Activated CD8-positive, alpha-beta memory T cell treated with anti-CD3 and anti-CD28 coated beads for 1 hour (primary cell): ENCODE measurements at places on chromosomes 3 and 15.

DNA sequence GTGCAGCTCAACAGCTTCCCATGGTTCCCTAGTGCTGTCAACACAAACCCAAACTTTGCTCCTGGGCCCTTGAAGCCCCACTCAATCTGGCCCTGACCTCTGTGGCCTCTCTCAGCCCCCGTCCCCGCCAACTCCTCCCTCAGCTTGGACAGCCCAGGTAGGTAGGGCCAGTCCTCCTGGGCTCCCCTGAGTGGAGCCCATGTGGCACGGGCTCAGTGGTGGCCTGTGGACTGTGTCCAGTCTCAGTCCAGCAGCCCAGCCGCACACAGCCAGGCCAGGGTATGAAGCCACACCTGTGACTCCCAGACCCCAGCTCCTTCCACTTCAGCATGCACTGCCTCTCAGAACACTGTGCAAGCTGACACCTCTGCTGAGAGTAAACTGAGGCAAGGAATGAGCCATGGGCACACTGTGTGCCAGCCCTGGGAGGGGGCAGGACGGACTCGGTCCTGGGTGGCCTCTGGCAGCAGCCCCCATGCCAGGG lies 11.5 kb downstream of the PLXND1 start:
- DNase-seq, result no peak

- no peak for DNase-seq
Measured at GRCh38 chr15:37995461-37996347, 61.3 kb downstream of the TMCO5A start.

- no peak for DNase-seq
Measured at GRCh38 chr15:35622641-35623340, 76.8 kb upstream of the DPH6 start.

- no peak for DNase-seq
Measured at GRCh38 chr15:60228101-60228500, 169.7 kb downstream of the ANXA2 start.

- no peak for DNase-seq
Measured at GRCh38 chr3:43290956-43291355, 4.6 kb downstream of the SNRK start.

DNA sequence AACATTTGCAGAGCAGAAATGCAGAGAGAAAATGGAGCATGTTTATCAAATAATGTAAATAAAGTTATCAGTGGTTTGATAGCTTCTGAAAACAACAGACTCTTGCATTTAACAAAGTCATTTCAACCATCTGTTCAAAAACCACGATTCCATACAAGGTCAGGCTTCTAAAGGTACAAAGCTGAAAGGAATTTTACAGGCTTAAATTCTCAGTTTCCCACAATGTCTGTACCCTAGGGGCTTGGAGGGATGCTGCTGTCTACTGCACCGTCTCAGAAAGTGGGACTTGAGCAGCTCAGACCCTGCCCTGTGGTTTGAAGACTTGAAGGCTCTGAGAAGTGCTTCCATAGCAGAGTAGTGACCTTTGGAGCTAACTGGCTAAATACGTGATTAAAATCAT lies 30.4 kb upstream of the TM4SF1 start:
- DNase-seq, result no peak

DNA sequence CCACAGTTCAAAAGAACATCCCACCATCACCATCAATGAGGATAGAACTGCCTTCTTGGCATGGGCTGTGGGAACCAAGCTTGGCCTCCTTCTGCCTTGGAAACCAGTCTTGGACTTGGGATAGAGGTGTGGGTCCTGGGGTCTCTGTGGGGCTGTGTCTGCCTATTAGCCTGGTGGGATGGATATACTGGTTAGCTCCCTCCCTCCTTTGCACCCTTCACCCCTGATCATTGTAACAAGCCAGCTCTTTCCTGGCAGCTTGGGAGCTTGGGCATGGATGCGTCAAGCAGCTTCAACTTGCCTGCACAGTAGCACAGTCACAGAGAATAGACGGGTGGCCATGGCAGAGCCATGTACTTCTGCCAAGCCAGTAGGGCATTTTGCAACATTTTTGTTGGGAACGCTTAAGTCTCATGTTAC lies 65.2 kb downstream of the SMAD6 start:
- no peak for DNase-seq

DNA sequence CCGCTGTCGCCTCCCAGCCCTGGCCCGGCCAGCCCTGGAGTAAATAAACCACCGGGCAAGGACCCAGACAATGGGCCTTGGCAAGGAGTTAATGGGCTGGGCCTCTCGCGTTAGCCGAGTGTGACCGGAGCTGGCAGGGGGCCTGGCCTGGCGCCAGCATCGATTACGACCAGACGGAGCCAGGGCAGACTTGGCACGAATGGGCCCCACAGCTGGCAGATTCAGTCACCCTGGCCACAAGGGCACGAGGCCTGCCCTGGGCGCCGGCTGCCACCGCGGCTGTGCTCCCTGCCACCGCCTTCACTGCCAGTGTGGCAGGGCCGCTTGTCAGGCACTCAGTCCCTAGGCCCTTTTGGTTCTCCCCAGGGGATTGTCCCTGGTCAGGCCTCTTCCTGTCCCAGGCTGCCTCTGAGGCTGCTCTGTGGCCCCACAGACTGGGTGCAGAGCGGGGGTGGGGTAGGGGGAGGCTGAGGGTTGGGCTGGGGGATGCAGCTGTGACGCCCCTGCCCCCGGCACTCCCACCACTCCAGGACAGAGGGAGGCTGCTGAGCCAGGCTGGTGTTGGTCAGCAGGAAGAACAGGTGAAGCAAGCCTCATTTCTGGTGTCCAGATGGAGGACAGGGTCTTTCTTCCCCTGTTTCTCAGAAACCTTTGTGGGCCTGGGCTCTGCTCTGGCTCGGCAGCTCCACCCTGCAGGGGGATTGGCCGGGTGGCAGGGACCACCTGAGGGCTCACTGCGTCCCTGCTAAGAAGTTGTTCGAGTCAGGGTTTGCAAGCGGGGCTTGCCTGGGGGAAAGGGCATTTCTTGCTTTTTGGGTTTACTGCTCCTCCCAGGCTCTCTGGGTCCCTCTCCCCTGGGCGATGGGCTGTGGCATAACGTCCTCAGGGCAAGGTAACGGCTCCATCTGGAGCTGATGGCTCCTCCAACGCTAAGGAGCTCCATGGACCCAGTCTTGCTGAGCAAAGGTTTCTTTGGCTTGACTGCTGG lies 30.5 kb upstream of the SRP14 start:
- no peak for DNase-seq

DNA sequence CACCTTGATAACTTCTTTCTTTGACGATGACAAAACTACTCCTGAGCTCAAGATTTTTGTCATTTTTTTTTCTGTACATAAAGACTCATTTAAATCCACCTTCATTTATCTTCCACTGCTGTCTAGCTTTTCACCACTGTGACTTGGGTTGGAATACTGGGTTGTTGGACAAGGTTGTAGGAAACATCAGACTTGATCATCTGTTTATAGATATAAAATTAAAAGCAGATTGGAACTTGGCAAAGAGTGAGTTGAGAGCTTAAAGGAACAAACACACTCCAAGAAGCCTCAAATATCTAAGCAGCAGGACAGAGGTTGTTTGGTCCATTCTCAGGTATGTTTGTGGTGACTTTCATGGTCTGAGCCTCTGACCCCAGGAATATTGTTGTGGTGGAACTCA lies 141.7 kb upstream of the NDN start:
- DNase-seq, result no peak

GRCh38 chr3:88188436-88188835 lies 38.7 kb downstream of the C3orf38 start:
- DNase-seq, result no peak

DNA sequence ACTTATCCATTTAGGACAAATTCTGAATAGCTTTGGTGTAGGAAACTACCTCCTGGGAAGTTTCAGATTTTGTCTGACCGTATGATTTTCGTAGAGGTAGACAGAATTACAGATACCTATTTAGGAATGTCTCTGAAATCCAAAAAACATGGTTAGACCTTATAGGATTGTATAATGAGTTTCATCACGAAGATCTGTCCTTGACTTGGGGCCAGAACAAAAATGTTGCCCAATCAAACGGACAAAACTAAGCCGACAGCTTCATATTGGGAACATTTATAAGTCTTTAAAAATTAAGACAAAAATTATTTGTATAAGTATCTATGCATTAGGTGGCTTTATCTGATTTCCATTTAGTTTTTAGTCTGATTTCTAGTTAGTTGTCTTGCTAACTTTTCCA lies 32.6 kb downstream of the MNS1 start:
- DNase-seq, result no peak

DNA sequence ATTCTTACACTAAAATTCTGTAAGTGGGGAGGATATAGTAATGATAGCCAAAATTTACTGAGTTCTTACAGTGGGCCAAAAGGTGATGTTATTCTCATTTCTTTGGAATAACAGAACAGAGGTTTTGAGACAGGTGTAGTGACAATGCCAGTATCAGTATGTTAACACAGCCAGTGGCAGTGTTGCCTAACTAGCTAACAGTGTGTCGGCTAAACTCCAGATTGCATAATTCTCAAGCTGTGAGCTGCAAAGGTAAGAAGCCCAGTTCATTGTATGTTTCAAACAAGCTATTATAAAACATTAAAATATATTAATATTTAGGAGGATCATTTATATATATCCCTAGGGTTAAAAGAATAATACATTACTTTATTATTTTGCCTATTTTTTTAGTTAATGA lies 920 bp downstream of the SLC15A2 start:
- no peak for DNase-seq

- DNase-seq, result no peak
Measured at GRCh38 chr15:70533931-70534742, 229.2 kb downstream of the UACA start.

GRCh38 chr3:135138776-135139175 lies 343.7 kb downstream of the EPHB1 start:
- DNase-seq, result no peak

DNA sequence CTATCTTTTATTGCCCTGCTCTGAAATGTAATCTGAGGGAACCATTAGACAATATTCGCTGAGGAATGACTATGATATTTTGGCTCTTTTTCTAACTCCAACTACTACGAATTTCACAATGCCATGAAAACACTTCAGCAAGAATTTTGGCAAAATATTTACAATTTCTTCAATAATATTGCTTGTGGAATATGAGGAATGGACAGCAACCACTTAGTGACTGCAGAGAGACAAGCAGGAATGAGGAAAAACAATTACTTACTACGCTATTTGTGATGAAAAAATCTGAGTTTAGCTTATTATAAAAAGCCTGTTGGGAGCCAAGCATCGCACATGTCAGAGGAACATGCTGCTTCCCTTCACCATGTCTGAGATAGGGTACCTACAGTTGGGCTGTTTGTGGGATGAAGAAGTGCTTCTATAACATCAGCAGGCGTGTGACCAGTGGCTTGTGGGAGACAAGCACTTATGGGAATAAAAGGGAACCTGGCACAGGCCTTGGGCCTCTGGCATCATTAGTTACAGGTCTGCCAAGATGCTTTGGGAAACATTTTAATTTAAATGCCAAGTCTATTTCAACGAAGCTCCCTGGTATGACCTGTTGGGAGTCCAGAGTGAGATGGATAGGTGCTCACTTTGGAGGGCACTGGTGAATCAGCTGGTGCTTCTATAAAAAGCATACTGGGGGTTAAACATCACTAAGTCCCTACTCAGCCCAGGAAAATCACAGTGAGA lies 2.7 kb upstream of the PLCL2 start:
- DNase-seq, result no peak

DNA sequence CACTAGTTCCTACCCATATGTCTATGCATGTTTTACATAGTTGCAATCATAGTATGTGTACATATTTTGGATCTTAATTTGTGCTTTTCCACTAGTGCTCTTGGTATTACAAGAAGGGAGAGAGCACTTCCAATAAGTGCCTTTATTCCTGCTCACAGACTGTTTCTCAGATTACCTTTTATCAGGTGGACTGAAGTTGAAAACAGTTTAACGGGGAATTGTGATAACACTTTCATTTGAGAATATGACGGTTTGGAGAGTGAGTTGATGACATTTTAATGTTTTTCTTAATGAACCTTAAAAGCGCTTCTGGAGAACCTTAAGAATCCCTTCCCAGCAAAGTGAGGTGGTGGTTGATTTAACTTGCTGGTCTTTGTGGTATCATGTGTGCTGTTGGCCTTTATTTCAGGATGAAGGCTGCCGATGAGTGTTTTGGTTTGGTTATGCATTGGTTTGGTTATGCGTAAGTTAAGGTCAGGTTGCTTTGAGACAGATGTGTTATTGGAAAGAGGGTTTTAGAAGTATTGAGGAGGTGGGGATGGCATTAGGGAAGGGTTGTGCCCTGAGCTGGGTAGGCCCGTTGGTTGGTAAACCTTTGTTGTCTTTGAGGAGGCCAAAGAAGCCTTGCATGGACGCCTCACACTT lies 2.8 kb downstream of the EDEM1 start:
- no peak for DNase-seq

- no peak for DNase-seq
Measured at GRCh38 chr3:114207768-114208167, 28.9 kb upstream of the DRD3 start.

- DNase-seq, result no peak
Measured at GRCh38 chr3:24963762-24964625, 464.1 kb upstream of the RARB start.

DNA sequence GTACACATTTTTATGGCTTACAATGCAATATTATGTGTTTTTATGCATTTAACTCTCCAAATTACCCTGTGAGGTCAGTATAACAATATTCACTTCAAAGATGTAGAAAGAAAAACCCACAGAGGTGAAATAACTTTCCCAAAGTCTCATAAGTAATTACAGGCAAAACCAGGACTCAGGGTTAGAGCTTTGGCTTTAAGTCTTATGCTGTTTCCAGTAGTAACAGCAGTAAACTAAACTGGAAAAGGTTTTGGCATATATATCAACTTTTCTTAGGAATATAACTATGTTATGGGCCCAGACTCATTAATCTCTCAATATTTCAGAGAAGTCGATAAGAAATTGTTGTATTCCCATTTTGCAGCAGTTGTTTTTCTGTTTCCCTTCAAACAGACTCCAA lies 206.3 kb upstream of the KCNMB2 start:
- DNase-seq, result no peak

GRCh38 chr3:25854214-25854613 lies 64.3 kb downstream of the OXSM start:
- no peak for DNase-seq

- no peak for DNase-seq
Measured at GRCh38 chr3:72134989-72135451, 350.1 kb upstream of the PROK2 start.

DNA sequence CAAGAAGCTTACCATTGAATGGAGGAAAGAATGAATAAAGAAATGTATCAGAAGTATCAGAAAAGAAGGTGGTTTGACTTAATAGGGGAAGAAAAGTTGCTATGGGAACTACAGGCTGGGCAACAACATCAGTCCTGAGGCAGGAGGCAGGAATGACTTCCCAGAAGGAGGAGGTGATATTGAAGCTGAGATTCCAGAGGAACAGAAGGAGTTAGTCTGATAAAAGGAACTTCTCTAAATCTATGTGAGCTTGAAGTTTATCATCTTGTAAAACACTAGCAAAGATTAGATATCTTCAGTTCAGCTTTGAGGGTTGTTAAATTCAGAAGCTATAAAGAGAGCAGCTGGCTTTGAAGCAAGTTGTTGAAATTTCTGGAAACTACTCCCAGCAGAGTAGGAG lies 213.3 kb upstream of the THRB start:
- DNase-seq, result no peak

DNA sequence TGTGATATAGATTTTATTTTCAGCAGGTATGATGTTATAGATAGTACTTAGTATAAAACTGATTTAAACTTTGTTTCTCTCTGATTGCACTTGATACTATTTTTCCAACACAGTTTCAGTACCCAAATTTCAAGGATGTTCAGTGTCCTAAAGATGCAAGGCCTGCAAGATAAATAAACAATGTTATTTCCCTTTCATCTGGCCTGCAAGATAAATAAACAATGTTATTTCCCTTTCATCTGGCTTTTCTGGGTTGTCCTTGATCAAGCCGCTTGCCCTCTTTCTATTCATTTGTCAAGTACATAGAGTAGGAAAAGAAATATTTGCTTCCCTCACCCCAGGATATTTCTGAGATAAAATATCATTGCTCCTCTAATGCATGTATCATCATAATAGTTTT lies 571.0 kb downstream of the FGF12 start:
- no peak for DNase-seq
